ENCODE measurements at places on chromosomes 12 and 14.

- DNase-seq, result no peak
Observed at GRCh38 chr14:50257732-50258131, 26.4 kb upstream of the SOS2 start.

- no peak for DNase-seq
Observed at GRCh38 chr12:113197518-113198077, 12.1 kb downstream of the RITA1 start.

- DNase-seq, result no peak
Observed at GRCh38 chr14:85315733-85316290, 214.1 kb upstream of the FLRT2 start.

DNA sequence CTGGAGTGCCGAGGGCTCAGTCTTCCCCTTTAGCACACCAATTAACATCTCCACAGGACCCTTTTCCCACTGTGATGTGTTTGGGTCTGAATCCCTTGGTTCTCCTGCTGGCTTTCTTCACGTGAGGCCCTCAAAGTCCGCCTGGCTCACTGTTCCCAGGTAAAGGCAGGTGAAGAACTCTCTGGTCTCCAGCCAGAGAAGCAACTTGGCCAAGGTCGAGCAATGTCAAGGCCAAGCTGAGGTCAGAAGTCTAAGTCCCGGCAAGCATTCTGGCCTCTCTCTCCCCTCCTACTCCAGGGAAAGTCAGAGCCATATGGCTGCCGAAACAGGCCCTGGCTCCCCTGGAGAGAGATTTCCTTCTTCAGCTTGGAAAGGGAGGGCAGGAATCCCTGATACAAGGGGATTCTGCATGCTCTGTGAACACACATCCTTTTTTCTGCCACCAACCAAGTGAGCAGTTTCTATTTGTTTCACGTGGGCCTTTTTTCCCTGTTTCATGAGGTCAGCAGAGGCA, 61.4 kb upstream of the ESRRB start:
- DNase-seq, result no peak

GRCh38 chr14:80543211-80543610, 331.9 kb upstream of the DIO2 start:
- no peak for DNase-seq

DNA sequence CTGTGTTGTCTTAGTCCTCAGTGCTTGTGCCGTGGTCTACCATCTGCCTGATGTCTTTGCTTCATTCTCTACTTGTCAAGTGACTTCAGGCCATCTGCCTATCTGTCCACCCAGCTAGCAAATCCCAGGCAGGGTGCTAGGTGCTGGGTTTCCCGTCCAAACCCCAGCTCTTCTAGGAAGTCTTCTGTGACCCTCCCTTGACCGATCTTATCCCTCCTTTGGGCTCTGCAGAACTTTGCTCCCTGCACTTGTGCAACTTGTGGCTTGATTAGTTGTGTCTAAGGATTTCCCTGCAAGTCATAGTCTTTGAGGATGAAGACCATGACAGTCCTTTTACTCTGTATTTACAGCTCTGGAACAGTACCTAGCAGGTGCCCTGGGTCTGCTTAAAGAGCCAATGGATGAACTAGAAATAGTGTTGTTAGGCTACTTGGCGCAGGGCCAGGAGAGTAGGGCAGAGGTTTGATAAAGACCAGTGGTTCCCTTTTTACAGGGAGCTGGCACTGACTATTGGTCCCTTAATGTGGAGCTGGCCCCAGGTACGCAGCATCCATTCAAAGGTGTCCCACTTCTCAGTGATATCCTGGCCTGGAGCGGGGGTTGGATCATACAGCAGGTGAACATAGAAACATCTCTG, 60.1 kb downstream of the ADCK1 start:
- no peak for DNase-seq

- no peak for DNase-seq
Observed at GRCh38 chr14:48914382-48914781, 671.8 kb downstream of the RPS29 start.

DNA sequence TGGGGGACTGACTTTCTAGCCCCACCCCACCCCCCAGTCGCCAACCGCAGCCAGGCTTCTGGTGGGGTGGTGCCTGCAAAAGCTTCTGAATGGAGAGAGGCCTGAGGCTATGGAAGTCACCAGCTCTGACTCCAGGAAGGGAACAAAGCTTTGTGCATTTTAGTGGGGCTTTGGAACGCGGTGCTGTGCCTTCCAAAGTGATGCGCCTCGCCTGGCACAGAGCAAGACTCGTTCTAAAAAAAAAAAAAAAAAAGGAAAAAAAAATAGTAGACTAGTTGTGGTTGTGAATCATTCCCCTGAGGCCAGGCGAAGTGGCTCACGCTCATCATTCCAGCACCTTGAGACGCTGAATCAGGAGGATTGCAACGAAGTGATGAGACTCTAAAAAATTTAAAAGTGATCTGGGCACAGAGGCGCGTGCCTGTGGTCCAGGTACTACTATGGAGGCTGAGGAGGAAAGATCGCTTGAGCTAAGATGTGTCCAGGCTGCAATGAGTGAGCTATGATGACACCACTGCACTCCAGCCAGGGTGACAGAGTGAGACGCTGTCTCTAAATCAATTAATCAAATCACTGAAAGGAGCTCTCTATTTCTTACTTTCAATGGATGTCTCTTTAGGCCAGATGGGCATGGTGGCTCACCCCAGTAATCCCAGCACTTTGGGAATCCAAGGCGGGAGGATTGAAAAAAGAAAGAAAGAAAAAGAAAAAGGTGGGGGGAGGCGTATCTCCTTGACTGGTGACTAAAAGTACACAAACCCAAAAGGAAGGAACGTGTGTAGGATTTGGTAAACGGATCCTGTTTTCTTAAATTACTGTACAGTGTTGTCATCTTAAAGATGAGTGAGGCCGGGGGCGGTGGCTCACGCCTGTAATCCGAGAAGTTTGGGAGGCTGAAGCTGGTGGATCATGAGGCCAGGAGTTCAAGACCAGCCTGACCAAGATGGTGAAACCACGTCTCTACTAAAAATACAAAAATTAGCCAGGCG, 259.6 kb upstream of the ALG10B start:
- peak; percentile 52 for DNase-seq

DNA sequence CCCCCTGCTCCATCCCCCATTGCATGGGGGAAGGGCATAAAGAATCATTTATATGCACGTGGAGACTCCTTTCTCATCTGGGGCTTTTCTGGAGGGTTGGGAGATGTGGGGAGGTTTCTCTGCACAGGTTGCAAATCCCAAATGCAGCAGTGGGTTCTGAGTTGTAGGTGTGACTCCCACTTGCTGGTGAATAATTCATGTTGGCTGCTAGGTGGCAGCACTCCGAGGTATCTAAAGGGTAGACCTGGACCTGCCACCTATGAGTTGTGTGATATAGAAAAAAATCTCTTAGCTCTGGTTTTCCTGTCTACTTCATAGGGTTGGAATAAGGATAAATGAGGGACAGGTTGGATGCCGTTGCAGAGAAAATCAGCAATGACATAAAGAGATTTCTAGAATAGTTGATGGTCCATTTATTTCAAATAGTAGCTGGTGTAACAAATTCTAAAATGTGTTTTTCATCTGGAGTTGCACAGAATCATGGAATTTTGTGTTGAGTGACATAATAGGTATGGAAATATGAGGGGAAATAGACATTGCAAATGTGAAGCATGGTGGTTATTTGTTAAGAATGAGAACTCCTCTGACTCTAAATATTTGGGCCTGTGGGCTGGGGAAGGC, 4.6 kb downstream of the MARCHF9 start:
- peak; percentile 56 for DNase-seq

- DNase-seq, result peak; percentile 27
Observed at GRCh38 chr14:69629225-69630127, 18.1 kb downstream of the SUSD6 start.

DNA sequence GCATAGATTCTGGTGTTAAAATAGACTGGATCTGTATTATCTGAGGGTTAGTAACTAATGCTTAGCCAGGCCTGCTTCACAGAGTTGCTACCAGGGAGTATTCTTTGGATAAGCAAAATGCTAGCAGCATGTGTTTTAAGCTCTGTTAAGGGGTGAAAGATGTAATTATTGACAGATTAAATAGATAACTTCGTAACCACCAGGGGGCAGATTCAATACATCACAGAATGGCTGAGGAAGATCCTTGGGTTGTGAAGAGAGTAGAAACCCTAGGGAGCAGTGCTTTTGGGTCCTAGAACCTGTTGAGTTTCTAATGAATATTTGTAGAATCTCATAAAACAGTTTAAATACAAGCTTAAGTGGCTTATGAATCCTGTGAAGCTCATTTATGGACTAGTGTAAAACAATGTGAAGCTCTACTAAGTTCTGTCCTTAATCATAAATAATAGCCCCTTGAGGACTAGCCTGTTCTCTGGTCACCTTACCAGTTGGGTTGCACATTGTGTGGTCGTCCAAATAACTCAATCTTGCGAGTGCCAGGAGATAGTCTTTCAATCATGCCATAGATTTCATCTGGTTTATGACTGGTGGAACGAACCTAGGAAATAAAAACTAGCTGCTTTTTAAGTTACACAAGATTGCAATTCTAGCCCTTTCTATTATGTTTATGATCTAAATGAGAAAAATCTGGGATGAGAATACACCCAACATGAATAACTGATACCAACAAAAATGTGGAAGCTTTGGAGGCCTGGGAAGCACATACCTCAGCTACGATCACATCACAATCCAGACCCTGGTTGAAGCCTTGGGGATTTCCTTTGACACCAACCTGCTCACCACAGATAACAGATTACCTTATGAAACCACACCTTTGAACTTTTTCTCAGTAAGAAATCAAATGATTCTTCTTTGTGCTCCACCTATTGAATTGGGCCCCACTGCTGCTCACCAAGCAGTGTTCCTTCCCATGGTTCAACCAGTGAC, 12.3 kb downstream of the METTL3 start:
- DNase-seq, result peak; percentile 70

DNA sequence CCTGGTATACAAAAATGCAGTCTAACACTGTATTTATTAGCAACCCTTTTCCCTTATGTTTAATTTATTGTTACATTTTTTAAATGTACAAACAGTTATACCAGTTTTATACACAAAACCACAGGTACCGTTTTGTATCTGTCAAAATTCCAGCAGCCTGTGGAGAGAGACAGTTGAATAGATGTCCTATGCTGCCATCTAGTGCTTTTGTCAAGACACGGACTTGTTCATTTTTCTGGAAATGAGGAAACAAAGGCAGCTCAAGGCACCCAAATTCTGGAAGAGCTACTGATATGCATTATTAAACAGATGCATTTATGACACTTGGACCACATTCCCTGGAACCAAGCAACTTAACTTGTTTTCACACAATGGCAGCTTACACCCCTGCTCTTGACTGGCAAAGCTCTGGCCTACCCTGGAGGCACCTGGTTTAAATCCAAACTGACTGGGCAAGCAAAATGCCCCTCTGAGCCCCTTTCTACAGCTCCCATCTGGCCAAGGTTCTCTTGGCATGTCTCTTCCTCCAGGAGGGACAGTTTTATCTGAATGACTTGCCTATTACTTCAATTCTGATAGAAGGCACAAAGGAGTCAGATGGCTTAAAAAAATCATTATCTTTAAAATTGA, 286.9 kb upstream of the PRKD1 start:
- DNase-seq, result peak; percentile 78

GRCh38 chr12:93860668-93861373, 183.6 kb downstream of the CRADD start:
- no peak for DNase-seq

DNA sequence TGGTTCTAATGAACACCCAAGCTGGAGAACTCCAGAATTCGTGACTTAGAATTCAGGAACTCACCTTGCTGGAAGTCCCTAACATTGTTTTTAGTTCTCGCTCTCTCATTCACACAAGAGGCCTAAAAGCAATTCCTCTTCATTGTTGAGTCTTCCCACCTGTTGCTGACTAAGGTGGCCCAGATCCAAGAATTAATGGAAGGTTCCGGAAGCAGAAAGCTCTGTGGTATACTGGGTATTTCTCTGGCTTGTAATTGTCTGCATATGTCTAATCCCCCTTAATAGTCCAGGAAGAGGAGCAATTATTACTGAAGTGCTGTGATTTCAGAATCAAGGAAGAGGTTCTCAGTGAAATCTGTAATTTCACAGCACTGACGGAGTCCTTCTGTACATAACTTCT, 31.4 kb downstream of the TMEM233 start:
- DNase-seq, result no peak

DNA sequence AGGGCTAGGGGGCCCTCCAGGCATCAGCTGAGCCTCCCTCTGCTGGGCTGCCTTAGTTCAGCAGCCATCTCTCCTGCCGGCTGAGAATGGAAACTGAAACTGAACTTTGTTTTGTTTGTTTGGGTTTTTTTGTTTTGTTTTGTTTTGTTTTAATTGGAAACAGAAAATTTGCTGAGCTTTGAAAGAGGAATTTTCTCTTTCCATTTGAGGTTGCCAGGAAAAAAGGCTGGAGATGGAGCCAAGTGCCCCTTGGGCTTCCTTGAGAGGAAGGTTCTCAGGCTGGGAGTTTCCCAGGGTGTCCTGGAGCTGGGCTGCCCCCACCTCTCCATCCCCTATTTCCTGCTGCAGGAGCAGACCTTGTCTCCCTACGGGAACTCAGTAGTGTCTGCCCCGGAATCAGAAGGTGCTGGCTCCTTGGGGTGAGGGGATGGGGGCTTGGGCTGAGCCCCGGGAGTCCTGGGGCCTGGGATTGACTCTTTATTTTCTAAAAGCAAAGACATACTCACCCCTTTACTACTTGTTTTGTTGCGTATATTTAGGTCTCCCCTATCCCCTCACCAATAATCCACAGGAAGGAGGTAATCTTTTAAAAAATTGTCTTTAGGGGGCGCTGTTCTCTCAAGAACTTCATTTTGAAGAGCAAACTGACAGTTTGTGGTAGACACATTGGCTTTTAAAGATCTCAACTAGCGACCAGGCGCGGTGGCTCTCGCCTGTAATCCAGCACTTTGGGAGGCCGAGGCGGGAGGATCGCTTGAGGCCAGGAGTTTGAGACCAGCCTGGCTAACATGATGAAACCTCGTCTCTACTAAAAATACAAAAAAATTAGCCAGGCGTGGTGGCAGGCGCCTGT, 21.3 kb upstream of the OASL start:
- peak; percentile 84 for DNase-seq

DNA sequence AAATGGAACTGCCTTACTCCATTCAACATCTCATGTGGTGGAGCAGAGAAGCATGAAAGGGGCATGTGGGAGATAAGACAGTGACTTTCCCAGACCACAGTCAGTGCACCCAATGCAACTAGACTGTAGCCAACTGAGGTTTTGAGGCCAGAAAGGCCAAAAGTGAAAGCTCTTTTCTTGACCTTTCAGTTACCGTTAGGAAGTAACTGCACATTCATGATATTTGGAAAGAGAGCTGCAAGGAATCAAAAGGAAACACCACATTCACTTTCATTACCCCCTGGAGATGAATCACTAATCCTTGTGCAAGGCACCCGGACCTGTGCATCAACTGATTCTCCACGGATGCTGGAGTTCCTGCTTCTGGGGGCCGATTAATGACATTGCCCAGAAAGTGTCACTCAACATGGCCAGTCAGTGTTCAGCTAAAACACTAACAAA, 72.9 kb upstream of the ELK3 start:
- peak; percentile 43 for DNase-seq

GRCh38 chr14:102592763-102593060, 263 bp downstream of the RCOR1 start:
- peak; percentile 66 for DNase-seq

- peak; percentile 60 for DNase-seq
Observed at GRCh38 chr12:47767216-47767724, 5.8 kb upstream of the SLC48A1 start.

GRCh38 chr12:28610401-28611114, 420.3 kb downstream of the CCDC91 start:
- no peak for DNase-seq

- no peak for DNase-seq
Observed at GRCh38 chr14:78610994-78611393, 440.8 kb downstream of the NRXN3 start.

Measured in ELR (cell line).